Muscle of leg (tissue), 16 donors: ENCODE measurements at places on chromosomes 3 and 15. TPM values are rescaled to one million over a fixed set of nuclear protein-coding genes. Genes with fewer than 3 reads are reported as not detected.
A peak's percentile ranks its signal among the peaks of the same experiment; 100 is the strongest.

- no peak overlapping the region for H3K4me3 ChIP-seq
- H3K27me3 ChIP-seq: no peaks in the 10 kb centered on the region
- H3K36me3 ChIP-seq: no peaks in the 10 kb centered on the region
- H3K4me1 ChIP-seq: peaks cover 2% of the 10 kb centered on the region
- peak overlapping the region; percentile 69 for H3K27ac ChIP-seq
- peak; percentile 87 for DNase-seq
These were observed 121.7 kb upstream of the DLG1 start for GRCh38 chr3:197420115-197420514.

- peaks cover 14% of the 10 kb centered on the region for H3K36me3 ChIP-seq
- no peak for DNase-seq
- H3K4me3 ChIP-seq: no peak overlapping the region
- peaks cover 14% of the 10 kb centered on the region for H3K4me1 ChIP-seq
- no peak overlapping the region for H3K27ac ChIP-seq
These were observed 75.7 kb downstream of the DUT start for GRCh38 chr15:48406911-48407310.

DNA sequence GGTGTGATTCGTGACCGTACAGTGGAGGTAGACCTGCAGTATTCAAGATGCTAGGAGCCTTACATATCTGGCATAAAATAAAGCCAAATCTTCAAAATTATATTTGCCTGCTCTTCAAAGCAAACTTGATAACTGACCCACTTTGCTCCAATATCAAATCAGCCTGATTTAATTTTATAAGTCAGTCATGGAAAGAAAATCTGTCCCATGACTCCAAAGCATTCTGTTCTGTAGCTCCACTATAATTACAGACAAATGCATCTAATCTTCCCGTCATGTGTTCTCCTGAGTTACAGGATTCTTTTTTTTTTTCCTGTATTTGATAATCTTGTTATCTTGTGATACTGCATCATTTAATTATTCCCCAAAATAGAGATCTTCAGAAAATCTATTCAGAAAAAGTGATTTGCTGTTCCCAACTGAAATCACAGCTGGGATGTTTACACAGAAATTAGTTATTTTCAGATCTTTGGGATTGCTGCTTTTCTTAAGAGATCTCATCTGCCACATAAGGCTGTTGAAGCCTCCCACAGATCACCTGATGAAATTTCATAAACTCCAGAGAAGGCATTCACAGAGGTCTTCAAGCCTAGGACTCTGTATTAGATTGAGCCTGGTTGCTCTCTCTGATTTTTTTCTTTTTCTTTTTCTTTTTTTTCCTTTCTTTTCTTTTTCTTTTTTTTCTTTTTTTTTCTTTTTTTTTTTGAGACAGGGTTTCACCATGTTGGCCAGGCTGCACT lies 27.2 kb downstream of the TIMP4 start:
- H3K4me3 ChIP-seq: no peak overlapping the region
- no peaks in the 10 kb centered on the region for H3K36me3 ChIP-seq
- no peak overlapping the region for H3K27ac ChIP-seq

- H3K27ac ChIP-seq: no peak overlapping the region
- no peaks in the 10 kb centered on the region for H3K4me1 ChIP-seq
- peaks cover 23% of the 10 kb centered on the region for H3K36me3 ChIP-seq
- H3K4me3 ChIP-seq: no peak overlapping the region
These were observed 85.2 kb downstream of the MAP4 start for GRCh38 chr3:47930979-47931378.

DNA sequence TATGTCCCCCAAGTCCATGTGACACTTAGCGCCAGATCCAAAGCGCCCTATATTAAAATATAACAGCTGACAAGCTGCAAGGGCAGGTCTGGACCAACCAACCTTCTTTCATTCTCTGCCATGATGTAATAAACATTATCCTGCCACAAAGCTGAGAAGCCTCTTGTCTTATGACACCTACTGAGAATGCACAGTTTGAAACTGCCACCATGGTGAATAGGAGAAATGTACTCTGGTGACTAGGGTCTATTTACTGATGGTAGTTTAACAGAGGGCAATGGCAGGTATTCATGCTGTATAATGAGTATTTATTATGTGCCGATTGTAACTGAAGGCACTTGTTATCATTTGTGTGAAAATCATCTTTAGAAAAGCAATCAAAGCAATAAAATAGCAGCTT lies 634.0 kb downstream of the OTOL1 start:
- no peak overlapping the region for H3K27ac ChIP-seq
- H3K36me3 ChIP-seq: no peaks in the 10 kb centered on the region
- DNase-seq: no peak
- H3K27me3 ChIP-seq: no peaks in the 10 kb centered on the region
- no peaks in the 10 kb centered on the region for H3K4me1 ChIP-seq

DNA sequence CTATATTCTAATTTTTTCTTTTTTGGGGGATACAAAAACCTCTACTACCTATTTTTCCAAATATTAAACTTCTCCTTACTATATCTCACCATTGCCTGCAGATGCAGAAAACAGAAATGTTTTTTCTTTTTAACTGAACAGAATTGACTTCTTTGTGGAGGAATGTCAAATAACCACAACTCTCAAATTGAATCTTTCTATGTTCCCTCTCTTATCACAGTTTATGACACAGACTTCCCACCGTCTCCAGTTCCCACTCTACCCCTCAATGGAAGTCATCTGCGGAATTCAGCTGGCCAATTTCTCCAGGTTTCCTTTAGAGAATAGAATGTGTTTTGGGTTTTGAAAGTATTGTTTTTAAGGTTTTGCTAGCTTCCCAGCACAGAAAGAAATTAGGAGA lies 77.0 kb downstream of the NR2F2 start:
- H3K36me3 ChIP-seq: no peaks in the 10 kb centered on the region
- peaks cover 63% of the 10 kb centered on the region for H3K27me3 ChIP-seq
- no peak overlapping the region for H3K4me3 ChIP-seq
- H3K4me1 ChIP-seq: peaks cover 17% of the 10 kb centered on the region

- no peak overlapping the region for H3K4me3 ChIP-seq
- no peaks in the 10 kb centered on the region for H3K27me3 ChIP-seq
- no peaks in the 10 kb centered on the region for H3K36me3 ChIP-seq
- H3K4me1 ChIP-seq: peaks cover 16% of the 10 kb centered on the region
- peak; percentile 77 for DNase-seq
These were observed 3.4 kb upstream of the DZIP1L start for GRCh38 chr3:138118612-138119422.

DNA sequence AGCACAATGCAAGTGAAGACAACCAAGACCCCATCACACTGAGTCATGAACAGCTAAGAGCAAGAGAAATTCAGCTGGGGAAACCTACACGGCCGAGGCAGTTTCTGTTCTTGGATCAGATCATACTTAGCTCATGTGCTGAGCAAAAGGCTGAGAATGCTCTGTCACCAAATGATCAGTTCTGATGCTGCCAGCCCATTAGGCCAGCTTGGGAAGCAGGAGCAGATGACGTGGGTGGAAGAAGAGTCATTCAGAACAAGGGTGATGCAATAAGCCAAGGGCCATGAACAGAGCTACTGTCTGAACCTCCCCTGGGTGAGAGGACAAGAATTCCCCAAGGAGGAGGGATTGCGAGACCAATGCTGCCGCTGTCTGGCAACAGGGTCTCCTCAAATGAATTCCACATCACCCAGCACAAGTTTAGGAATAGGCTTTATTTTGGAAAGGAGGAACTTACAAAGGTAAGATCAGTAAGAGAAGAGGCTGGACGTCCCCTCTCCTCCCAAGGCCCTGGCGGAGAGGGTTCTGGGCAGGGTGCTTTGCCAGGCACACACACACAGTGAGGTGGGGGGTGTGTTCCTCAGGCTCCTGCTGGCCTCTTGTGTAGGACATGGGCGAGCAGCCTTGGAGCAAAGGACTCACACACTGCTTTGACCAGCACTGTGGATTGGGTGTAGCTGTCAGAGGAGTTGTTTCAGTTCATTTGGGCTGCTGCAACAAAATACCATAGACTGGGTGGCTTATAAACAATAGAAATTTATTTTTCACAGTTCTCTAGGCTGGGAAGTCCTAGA lies 65.6 kb upstream of the CTXND1 start:
- H3K27ac ChIP-seq: no peak overlapping the region
- no peak for DNase-seq
- H3K4me3 ChIP-seq: no peak overlapping the region
- H3K36me3 ChIP-seq: no peaks in the 10 kb centered on the region
- no peaks in the 10 kb centered on the region for H3K4me1 ChIP-seq

GRCh38 chr3:107124885-107125284 lies 252.4 kb upstream of the CCDC54 start:
- peak; percentile 22 for DNase-seq
- no peak overlapping the region for H3K4me3 ChIP-seq
- H3K27me3 ChIP-seq: no peaks in the 10 kb centered on the region
- H3K36me3 ChIP-seq: no peaks in the 10 kb centered on the region
- H3K27ac ChIP-seq: no peak overlapping the region
- peaks cover 2% of the 10 kb centered on the region for H3K4me1 ChIP-seq

DNA sequence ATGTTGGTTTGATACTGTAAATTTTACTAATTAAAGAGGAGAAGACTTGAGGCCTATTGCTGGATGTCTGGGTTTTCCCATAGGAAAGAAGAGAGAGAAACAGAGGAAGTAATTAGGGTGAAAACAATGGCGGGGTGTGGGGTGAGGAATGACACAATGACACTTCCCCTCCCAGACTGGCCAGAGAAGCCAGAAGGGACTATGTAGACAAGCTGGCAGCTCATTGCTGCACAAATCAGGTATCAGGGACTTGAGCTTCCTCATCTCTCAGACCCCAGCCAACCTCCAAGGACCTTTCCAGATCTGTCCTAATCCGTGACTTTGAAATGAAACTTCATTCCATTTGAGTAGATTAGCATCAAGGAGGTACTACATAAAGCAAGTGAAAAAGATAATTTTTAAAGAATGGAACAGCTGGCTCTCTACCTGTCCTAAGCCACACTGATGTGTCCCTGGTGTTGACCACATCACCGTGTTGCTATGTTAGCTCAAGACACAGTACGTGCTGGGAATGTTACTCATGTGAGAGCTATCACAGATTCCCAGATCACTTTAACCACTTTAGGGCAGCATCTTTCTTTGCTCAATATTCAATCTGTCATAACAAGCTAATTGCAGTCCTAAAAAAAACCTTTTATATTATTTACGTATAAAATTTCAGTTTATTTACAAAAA lies 22.2 kb downstream of the TMEM212 start:
- peaks cover 17% of the 10 kb centered on the region for H3K4me1 ChIP-seq
- DNase-seq: no peak
- no peaks in the 10 kb centered on the region for H3K36me3 ChIP-seq
- H3K27me3 ChIP-seq: no peaks in the 10 kb centered on the region

DNA sequence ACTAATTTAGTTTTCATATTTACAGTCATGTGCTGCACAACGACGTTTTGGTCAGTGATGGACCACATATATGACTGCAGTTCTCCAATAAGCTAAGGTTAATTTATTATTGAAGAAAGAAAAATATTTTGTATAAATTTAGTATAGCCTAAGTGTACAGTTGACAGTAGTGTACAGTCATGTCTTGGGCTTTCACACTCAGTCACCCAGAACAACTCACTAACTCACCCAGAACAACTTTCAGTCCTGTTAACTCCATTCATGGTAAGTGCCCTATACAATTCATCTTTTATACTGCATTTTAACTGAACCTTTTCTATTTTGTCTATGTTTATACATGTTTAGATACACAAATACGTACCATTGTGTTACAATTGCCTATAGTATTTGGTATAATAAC lies 3.8 kb upstream of the GABRR3 start:
- no peak overlapping the region for H3K4me3 ChIP-seq
- no peak for DNase-seq
- no peaks in the 10 kb centered on the region for H3K27me3 ChIP-seq
- no peaks in the 10 kb centered on the region for H3K4me1 ChIP-seq

DNA sequence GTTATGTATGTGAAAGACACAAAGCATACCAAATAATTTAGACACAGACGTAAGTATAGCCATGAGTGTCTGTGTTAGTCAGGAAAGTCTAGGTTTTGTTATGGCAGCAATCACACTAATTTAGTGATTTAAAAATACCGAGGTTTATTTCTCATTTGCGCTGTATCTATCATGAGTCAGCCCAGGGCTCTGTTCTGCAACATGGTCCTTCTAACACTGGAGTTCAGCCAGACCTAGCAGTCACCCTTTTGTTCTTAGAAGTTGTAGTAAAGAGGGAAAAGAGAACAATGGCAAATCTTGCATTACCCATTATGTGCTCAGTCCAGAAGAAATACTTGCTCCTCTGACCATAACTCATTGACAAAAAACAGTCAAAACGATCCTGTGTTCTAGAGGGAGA lies 311.5 kb downstream of the NLGN1 start:
- H3K27me3 ChIP-seq: no peaks in the 10 kb centered on the region
- no peak overlapping the region for H3K27ac ChIP-seq
- no peak overlapping the region for H3K4me3 ChIP-seq
- no peaks in the 10 kb centered on the region for H3K4me1 ChIP-seq
- DNase-seq: no peak

GRCh38 chr3:188165596-188165995 lies 11.6 kb downstream of the LPP start:
- H3K4me1 ChIP-seq: no peaks in the 10 kb centered on the region
- no peaks in the 10 kb centered on the region for H3K27me3 ChIP-seq
- DNase-seq: no peak

GRCh38 chr3:10485380-10485779 lies 20.0 kb downstream of the ATP2B2 start:
- H3K27me3 ChIP-seq: peaks cover 3% of the 10 kb centered on the region
- DNase-seq: no peak
- no peaks in the 10 kb centered on the region for H3K4me1 ChIP-seq
- H3K4me3 ChIP-seq: no peak overlapping the region
- no peak overlapping the region for H3K27ac ChIP-seq

DNA sequence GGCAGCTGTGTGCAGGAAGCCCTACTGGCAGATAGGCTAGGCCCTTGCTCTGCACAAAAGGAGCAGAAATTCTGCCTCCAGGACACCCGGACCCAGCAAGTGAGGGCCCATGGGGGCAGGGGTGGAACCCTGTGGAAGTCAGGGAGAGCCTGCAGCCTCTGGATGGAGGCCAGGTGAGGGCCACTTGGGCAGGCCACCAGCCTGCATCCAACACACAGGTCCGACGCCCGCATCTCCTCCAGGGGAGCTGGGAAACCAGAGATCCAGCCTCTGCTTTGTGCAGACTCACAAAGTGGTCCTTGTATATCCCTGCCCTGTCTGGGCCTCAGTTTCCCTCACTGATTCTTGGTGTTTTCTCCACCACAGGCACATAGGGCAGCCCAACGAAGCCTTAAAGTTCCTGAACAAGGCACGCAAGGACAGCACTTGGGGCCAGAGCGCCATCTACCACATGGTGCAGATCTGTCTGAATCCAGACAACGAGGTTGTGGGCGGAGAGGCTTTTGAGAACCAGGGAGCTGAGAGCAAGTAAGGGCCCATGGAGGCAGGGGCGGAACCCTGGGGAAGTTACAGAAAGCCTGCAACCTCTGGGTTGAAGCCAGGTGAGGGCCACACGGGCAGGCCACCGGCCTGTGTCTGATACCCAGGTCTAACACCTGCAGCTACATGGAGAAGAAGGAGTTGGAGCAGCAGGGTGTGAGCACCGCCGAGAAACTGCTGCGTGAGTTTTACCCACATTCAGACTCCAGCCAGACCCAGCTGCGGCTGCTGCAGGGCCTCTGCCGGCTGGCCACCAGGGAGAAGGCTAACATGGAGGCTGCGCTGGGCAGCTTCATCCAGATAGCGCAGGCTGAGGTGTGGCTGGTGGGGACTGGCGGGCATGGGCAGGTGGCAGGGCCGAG lies 16.6 kb downstream of the CSRNP1 start:
- H3K36me3 ChIP-seq: peaks cover 15% of the 10 kb centered on the region
- no peak overlapping the region for H3K27ac ChIP-seq
- no peak overlapping the region for H3K4me3 ChIP-seq
- peaks cover 21% of the 10 kb centered on the region for H3K4me1 ChIP-seq
- H3K27me3 ChIP-seq: no peaks in the 10 kb centered on the region

The RASSF1 gene
- 33.9 TPM for total RNA-seq

The SNX22 gene
- 0.49 TPM for total RNA-seq

The DUOXA2 gene
- total RNA-seq: not detected

The HIGD2B gene
- not detected for total RNA-seq

The IQCH gene
- 1.6 TPM for total RNA-seq
